Stimulated activated CD8-positive, alpha-beta memory T cell treated with anti-CD3 and anti-CD28 coated beads, Interleukin-4, amount 100 ng/mL, for 4 hours (primary cell): ENCODE measurements at places on chromosomes 2 and 18.
A peak's percentile ranks its signal among the peaks of the same experiment; 100 is the strongest.

- no peak for DNase-seq
Measured at GRCh38 chr2:105403783-105404698, 5.2 kb upstream of the FHL2 start.

- no peak for DNase-seq
Measured at GRCh38 chr2:178947006-178947405, 102.9 kb downstream of the CCDC141 start.

- no peak for DNase-seq
Measured at GRCh38 chr18:37335409-37335736, 230.2 kb downstream of the CELF4 start.

DNA sequence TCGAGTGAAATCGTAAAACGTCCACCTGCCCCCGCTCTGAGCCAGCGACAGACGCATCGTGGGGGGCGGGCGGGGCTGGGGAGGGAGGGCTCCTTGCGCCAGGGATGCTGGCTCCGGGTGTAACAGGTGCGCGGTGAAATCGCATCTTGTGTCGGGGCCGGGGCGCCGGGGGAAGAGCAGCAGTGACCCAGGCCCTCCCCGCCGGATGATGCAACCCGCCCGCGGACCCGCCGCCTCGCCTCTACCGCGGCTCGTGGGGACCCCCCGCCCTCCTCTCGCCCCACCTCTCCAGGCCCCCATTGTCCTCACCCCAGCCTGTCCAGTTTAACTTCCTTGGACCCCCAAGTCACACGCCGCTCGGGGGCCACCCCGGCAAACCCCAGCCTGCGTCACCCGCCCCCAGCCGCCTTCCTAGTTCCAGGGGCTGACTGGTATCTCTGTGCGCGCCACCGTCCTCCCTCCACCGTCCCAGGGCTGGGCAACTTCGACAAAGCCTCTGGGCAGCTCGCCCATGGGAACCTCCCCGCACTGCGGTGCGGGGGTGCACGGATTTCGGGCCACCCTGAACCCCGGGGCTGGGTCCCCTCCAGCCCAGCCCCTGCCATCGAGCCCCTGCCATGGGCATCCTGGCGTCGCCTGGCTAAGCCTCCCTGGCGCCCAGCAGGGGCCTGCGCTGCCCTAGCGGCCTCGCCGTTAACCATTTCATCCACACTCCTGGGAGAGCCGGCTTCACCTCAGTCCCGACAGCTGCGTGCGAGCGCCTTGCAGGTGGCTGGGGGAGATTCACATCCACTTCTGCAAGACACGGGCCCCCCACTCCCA, 799 bp upstream of the KIF1A start:
- DNase-seq: peak; percentile 12

- no peak for DNase-seq
Measured at GRCh38 chr2:53473775-53474311, 293.8 kb upstream of the CHAC2 start.

DNA sequence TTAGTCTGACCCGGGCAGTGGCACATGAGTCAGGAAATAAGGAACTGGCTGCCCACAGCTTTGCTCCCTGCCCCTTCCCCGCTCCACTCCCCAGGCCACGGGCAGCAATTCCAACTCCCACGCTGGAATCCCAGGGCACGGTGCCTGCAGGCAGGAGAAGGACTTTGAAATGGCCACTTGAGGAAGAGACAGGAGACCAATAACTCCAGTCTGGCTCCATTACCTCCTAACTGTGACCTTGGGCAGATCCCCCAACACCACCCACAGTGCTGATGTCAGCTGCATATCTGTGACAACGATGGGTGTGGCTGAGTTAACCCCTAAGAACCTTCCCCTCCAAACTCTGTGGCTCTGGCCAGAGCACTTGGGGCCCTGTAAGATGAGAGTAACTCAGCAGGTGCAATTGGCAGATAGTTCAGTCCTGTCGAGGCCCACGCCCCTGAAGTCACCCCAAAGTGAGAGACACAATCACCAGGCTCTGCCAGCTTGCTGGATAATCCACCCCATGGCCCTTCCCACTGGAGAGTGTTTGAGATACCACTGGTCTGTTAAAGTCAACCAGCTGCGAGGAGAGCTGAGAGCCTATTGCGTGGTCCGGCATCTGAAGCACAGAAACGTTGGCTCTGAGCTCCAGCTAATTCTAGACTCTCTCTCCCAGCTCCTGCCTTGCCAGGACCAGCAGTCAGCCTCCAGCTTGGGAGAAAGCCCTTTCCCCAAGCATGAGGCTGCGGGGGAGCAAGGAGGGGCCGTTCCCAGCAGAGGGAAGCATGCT, 175.2 kb downstream of the TNS1 start:
- no peak for DNase-seq

DNA sequence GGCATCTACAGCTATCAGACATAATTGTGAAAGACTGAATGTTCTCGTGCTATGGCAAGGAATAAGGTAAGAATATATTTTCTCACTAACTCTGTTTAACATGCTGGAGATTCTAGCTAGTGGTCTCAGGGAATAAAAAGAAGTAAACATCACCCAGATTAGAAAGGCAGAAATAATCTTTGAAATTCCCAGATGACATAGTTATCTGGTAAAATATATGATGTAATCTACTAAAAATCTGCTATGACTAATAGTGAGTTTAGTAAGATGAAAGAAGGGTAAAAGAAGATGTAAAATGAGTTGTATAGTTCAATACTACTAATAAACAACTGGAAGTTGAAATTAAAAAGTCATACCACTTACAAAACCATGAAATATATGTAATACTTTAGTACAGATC, 134.2 kb downstream of the DSC3 start:
- DNase-seq: no peak
